ENCODE measurements at places on chromosomes 12 and 14.

- no peak for DNase-seq
Measured at GRCh38 chr12:100187068-100187467, 13.5 kb upstream of the ACTR6 start.

GRCh38 chr12:64701283-64701682, 57.9 kb downstream of the GNS start:
- no peak for DNase-seq

DNA sequence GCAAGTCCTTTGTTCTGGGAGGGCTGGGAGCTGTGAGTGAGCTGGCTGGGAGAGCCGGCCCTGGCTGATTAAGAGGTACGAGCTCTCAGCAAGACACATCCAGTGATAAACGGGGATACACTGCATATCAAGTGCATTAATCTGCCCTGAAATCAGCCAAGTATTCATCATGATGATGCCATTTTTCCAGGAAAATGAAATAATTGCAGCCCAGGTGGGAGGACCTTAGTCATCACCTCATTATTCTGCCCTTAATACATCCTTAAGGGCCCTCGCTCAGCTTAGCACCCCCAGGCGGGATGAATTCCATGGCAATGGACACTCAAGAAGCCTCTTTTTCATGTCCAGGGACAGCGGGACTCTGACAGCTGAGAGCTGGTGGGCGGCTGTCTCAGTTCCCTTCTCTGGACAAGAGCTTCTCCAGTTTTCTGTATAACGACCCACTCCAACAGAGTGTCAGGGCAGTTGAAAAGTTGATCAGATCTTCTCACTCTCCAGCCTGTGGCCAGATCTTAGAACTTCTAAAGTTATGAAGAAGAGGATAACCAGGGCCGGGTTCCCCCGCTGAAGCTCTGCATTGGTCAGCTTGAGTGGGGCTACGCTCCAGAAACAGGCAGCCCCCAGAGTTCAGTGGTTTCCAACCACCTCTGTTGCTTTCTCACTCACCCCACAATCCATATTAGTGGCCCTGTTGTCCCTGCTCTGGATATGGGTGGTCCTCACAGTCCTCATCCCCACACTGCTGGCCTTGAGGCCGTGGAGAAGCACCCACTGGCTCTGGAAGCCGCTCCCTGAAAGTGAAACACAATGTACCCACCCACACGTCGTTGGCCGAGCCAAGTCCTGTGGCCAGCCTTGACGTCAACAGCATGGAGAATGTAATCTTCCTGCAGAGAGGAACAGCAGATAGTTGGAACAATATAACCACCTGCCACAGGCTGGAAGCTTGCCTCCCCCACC, 306.2 kb upstream of the DIO3 start:
- DNase-seq, result no peak

DNA sequence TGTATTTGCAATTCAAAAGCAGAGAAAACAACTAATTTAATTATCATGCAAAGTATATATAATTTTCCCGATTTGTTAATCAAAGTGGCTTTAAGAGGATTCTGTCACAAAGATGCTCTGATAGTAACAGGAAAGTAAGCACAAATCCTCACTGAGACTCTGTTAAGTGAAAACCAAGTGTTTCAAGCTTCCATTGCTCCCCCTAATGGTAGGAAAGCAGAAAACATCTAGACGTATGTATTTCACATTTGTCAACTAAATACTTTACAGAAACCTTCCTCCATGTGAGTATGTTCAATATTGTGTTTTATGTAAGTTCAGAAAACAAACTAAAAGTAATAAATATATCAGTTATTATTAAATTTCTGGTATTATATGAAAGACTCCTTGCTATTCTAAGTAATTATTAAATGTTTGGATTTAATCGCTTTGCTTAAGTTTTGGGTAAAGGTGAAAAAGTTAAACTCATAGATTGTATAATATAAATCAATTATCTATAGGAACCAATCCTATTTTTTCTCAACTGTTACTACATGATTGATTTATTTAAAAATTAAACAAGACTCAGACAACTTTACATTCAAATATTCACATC, 1.5 kb upstream of the NTS start:
- no peak for DNase-seq

Data from GM04503 (cell line).